Neural crest cell (in vitro differentiated cells): ENCODE measurements at places on chromosomes 16 and 17. TPM values are rescaled to one million over a fixed set of nuclear protein-coding genes. Genes with fewer than 3 reads are reported as not detected.

DNA sequence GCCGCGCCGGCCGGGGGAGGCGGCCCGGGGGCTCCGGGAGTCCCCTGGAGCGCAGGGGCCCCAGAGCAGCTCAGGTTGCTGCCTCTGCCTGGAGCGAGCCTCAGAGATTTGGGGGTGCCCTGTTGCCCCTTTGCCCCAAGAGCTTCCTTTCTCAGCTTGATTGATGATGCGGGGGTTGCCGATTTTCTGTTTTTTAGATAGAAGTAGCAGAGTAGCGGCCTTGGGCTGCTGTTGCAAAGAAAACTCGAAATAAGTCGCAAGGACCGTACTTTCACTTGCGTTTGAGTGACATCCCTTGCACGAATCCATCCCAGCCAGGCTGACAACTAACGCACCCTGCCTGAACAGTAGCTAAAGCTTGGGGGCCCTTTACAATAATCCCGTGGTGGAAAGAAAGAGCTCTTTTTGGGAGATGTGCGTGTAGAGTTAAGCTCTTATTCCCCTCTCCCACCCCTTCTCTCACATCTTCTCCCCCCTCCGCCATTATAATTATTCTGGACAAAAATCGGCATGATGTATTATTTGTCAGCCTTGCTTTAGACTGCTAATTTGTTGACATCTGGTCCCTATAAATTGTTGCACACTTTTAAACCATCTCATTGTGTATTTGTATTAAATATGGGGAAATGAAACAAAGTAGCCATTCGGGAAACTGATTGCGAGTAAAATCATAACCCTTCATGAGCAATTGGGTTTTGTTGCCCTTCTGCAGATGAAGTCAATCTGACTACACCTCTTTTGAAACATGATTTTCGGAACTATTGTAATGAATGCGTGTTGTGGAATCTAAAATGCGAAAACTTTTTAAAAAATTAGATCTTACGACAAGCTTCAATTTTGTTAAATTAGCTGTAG is 873 bp downstream of the USP10 start:
- no peak for DNase-seq

LPO gene
- not detected in 2 replicates for total RNA-seq

DNA sequence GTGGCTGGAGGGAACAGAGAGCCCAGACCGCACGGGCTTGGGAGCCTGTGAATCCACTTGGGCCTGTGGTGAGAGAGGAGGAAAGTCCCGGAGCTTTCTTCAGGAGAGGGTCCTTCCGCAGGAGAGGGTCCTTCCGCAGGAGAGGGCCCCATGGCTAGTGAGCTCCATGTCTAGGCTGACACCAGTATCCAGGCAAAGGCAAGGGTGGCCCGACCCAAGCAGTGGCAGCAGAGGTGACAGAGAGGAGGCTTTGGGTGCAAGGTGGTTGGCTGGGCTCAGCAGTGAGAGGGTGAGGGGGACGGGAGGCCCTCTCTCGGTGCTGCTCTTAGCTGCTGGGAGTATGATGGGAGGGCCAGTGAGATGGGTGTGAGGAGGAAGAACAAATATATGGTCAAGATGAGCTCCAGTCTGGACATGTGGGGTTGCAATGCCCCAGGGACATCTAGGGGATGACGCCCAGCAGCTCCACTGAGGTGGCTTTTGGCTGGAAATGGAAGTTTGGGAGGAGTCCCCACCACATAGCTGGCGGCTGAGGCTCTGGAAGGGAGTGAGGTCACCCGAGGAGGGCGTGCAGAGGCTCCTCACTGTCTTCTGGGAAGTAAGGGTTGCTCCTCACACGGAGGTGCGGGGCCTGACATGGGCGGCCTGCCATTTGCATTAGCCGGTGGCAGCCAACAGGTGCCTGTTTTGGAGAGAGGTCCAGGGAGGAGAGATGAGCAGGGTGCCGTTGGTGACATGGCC is 2.3 kb upstream of the HSD3B7 start:
- no peak for DNase-seq

PDILT gene
- not detected in 2 replicates for total RNA-seq

DNA sequence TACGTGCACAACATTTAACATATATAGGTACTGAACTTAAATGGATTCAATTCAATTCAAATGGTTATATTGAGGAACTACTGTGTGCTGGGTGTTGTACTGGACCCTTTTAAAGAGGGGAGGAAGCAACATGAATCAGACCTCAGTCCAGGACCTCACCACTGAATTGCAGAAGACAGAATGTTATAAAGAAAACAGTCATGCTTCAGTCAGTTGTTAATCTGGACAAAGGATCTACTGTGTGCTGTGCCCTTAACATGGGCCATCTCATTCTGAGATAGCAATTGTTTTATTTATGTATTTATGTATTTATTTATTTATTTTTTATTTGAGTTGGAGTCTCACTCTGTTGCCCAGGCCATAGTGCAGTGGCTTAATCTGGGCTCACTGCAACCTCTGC is 240.1 kb downstream of the HAPSTR1 start:
- DNase-seq, result no peak

- DNase-seq, result no peak
Measured at GRCh38 chr16:22425036-22425801, 50.8 kb upstream of the CDR2 start.

PNMT gene
- 0.84 and 0.86 TPM in 2 replicates for total RNA-seq

GRCh38 chr16:81810894-81811538 is 31.9 kb downstream of the PLCG2 start:
- no peak for DNase-seq

CACNA1H gene
- total RNA-seq, result 10.7 and 13.2 TPM in 2 replicates

KRT9 gene
- not detected in 2 replicates for total RNA-seq

DNA sequence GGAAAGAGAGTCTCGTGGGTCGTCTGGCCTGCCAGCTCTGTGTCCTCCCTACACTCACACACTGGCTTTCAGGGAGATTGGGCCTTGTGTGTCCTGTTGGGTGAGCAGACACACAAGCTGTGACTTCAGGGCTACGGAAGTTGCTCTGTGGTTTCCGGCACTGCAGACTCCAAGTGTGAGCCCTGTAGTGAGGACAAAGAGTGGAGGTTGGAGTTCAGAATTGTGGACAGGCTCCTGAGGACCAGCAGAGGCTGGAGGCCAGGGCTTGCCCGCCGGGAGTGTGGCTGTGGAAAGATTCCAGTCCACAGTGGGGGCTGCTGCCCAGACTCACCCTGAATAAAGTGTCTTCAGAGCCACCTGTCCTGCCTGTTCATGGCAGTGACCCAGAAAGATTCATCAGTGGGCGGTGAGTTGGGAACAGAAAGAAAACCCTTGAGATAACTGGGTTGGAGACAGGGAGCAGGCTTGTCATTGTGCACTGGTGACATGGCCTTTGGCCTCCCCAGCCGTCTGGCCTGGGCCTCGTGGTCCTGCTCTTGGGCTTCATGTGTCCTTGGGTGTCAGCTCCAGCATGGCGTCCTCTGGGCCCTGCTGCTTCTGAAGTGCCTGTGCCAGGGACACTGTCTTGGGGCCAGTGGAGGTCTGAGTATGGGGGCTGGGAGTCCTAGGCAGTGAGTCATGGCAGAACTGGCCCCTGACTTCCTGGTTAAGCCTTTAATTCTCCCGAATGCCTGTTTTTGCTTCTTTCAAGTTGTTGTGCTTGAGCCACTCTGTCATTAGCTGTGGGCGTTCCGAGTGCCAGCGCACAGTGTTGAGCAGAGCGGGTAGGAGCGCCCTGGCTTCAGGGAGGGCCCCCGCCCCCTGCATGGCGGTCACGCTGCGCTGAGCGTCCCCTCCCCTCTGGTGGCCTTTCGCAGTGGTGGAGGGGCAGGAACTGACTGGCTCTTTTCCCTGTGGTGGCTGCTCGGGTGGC is 19.9 kb upstream of the ZNF750 start:
- peak; percentile 14 for DNase-seq

GRCh38 chr16:83040174-83040573 is 413.4 kb downstream of the CDH13 start:
- DNase-seq, result no peak

DNA sequence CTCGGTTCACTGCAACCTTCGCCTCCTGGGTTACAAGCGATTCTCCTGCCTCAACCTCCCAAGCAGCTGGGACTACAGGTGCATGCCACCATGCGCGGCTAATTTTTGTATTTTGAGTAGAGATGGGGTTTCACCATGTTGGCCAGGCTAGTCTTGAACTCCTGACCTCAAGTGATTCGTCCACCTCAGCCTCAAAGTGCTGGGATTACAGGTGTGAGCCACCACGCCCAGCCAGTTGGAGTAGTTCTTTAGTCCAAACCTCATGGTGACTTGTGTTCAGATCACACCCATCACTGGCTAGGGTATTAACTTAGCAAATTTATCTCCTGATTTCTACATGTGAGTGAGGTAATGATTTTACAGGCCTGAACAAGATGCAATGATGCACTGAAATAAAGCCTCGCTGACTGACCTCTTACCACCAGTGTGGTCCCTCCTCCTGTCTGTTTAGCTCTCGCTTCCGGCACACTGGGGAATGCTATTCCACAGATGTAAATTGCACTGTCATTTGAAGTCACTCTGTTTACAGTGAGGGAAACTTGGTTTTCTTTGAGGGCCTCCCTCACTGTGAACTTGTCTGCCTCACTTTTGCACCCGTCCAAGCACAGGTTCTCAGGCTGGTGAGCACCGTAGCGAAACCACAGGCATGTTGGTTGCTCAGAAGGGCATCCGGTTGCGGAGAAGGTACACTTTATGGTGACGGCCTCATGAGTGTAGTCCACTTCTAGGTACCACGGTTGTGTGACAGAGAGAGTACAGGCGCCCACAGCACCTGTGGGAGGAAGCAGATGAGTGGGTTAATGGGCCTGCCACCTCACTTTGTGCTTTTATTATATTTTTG is 5.5 kb downstream of the IGSF6 start:
- DNase-seq, result no peak

DNA sequence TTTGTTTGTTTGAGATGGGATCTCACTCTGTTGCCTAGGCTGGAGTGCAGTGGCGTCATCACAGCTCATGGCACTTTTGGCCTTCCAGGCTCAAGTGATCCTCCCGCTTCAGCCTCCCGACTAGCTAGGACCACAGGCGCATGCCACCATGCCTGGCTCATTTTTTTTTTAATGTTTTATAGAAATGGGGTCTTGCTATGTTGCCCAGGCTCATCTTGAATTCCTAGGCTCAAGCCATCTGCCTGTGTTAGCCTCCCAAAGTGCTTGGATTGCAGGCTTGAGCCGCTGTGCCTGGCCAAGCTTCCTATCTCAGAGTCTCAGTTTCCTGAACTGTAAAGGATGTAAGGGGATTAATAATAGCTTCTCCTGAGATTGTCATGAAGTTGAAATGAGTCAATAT is 8.0 kb downstream of the SBK1 start:
- no peak for DNase-seq

GRCh38 chr16:17357307-17358062 is 113.3 kb downstream of the XYLT1 start:
- no peak for DNase-seq

GRCh38 chr16:48317614-48318315 is 67.4 kb downstream of the SIAH1 start:
- DNase-seq, result no peak

KRTAP1-5 gene
- not detected in 2 replicates for total RNA-seq

GRCh38 chr16:18582902-18583301 is 21.0 kb upstream of the NOMO2 start:
- no peak for DNase-seq

TAT gene
- not detected in 2 replicates for total RNA-seq
